Activated CD8-positive, alpha-beta memory T cell treated with anti-CD3 and anti-CD28 coated beads for 48 hours (primary cell): ENCODE measurements at places on chromosomes 5 and 9.

DNA sequence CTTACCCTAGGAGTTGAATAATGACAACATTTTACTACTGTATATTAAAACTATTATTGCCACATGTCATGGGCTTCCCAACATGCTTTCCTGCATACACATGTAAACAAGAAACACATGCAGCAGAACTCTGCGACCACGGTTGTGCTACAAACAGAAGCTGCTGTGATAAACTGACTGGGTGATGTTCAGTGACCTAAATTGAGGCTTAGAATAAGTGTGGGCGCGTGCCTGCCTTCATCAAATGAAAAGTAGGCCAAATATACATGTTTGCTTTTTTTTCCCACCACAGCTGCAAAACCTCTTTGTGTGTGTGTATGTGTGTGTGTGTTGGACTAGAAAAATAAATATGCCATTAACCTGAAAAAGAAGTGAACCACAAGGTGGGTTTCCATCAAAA is 1202.1 kb downstream of the PTPRD start:
- DNase-seq = no peak

DNA sequence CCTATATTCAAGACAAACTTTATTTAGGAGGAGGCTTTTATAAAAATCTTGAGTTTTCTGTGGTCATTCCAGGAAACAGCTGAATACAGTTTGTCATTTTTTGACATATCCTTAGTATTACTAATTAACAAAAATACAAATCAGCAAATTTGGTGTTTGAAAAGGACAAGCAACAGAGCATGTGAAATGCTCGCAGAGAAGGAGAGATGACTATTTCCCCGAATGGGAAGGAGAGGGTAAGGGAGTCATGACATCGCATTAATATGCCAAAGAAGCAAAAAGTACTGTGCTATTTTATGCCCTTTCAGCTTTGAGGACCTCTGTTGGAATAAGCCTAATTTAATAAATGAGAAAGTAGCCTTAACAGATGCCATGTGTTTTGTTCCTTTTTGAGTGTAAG is 1.8 kb downstream of the SMIM15 start:
- DNase-seq = no peak

DNA sequence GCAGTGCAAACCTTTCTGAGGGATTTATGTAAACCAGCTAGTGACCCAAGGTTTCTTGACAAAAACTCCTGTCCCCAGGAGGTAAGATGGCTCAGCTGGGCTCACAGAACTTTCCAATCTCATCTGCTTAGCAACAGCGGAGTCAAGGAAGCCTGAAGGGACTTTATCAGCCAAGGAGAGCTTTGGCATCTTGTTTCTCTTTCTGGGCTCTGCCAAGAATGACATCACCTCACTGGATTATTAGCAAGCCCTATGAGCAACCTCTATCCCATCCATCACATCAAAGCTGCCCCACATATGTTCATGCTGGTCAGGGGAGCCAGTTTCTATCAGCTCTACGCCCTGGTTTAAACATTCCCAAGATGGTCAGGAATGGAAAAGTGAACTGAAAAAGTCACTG is 461.3 kb downstream of the ENC1 start:
- no peak for DNase-seq

DNA sequence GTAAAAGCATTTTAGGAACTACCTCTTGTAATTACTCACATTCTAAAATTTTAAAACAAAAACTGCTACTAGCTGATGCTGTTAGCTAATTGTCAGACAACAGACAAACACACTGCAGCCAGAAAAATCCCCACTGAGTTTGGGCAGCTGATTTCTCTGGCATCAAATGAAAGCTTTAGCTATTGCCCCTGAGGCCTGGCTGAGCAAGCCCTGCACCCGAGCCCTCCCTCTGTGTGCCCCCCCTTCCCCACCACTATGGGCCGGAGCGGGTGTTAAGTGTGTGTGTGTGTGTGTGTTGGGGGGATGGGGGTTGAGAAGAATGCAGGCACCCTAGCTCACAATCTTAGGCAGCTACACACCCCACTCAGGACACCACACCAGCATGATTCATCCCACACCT is 2.4 kb downstream of the NEUROG1 start:
- no peak for DNase-seq

DNA sequence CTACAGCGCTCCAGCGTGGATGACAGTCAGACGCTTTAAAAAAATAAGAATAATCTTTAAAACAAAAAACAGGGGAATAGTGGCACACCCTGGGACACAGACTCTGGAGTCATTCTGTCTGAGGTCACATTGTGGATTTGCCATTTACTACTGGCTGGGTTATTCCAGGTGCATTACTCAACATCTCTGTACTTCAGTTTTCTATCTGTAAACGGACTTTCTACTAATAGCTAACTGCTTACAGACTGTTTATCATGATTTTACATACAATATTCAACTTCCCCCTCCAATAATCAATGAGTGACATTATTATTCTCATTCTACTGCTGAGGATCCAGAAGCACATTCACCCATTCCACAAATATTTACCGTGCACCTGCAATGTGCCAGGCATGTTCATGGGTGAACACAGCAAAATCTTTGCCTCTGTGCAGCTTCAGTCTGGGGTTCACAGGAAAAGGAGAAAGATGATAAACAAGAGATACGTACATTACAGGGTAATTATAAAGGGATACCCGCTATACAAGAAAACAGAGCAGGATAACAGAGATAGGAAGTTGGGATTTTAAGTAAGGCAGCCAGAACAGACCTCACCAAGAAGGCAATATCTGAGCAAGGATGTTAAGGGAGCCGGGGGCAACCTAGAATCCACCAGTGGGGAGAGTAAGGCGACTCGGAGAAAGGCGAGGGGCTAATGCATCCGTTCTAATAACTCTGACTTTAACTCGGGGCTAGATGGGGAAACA is 984 bp upstream of the RAD23B start:
- DNase-seq = no peak

- DNase-seq = no peak
These were observed 621.6 kb downstream of the BNC2 start for GRCh38 chr9:16248822-16249221.

GRCh38 chr5:126778675-126779403 is 1.9 kb downstream of the LMNB1 start:
- no peak for DNase-seq

- no peak for DNase-seq
These were observed 89.7 kb downstream of the ELAVL2 start for GRCh38 chr9:23736293-23736692.

DNA sequence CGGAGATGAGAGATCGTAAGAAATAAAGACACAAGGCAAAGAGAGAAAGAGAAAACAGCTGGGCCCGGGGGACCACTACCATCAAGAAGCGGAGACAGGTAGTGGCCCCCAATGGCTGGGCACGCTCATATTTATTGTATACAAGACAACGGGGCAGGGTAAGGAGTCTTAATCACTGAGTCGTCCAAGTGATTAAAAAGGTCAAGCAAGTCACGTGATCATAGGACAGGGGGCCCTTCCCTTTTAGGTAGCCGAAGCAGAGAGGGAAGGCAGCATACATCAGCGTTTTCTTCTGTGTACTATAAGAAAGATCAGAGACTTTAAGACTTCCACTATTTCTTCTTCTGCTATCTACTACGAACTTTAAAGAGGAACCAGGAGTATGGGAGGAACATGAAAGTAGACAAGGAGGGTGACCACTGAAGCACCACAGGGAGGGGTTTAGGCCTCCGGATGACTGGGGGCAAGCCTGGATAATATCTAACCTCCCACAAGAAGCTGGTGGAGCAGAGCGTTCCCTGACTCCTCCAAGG is 24.6 kb upstream of the QSOX2 start:
- DNase-seq = no peak

GRCh38 chr5:74378464-74378863 is 262.1 kb downstream of the ENC1 start:
- DNase-seq = no peak

- DNase-seq = no peak
These were observed 8.9 kb upstream of the PALM2AKAP2 start for GRCh38 chr9:109771087-109771486.

DNA sequence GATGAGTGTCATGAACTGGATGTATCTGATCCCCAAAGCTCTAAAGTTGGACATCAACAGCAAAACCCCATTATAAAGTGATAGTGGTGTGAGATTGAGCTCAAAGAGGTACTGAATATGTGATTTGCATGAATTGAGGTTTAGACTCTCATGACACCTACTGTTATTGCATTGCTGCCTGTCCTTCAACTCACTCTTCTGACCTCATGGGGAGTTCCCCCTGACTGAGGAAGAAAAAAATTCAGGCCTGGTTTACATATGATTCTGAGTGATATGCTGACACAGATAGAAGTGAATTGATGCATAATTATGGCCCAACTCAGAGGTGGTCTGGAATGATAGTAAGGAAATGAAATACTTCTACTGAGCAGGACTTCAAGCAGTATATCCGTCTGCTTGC is 76.2 kb upstream of the CHD1 start:
- DNase-seq = no peak

GRCh38 chr5:129768735-129769134 is 20.8 kb downstream of the MINAR2 start:
- DNase-seq = no peak

DNA sequence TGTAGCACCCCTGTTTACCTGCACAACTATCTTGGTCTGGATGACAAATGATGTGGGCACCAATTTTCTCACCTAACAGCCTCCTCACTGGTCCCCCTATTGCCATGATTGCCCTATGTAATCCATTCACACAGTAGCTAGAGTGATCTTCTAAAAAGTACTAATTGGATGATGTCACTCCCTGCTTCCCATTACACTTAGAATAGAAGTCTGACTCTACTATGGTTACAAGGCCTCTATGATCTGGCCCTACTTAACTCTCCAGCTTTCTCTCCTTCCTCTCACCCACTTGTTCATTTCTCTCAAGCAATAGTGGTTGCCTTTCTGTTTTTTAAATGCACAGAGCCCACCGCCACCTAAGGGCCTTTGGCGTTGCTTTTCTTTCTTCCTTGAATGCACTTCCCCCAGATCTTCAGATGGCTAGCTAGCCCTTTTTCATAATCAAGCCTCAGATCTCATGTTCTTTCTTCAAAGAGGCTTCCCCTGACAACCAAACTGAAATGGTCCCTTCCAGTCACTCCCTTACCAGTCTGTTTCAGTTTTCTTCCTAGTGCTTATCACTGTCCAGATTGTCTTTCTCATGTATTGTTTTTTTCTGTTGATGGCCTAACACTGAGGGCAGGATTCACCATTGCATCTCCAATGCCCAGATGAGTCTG is 8.7 kb downstream of the IGIP start:
- DNase-seq = no peak

DNA sequence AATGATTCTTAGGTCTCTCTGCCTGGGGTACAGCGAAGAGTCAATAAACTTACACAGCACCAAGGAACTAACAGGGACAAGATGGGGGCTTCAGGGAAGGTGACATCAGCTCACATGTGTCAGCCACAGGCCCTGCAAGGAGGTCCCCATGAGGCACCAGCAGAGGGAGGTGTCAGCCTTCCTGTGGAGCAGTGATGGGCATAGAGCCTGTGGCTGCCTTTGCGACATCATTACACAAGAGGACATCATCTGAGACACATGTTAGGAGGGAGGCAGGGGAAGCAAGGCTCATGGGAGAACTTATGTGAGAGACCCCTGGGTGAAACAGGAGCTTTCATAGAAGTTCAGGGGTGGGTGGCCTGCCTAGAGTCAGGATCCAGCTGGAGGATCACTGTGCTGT is 389.6 kb downstream of the SEMA5A start:
- DNase-seq = no peak

DNA sequence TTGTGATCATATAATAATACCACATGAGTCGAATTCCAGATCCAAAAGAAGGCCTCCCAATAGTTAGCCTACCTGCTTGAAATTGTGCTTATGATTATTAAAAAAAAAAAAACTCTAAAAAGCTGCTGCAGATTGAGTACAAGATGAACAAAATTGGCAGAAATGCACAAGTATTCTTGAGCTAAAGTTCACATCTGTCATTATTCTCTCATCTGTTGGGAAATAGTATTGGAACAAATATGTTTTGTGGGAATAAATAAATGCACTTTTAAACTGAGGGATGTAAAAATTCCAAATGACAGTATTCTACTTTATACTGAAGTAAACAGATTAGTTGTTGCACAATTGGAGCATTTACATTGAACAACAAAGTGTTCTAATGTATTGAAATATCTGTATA is 15.7 kb downstream of the DAB2 start:
- no peak for DNase-seq

DNA sequence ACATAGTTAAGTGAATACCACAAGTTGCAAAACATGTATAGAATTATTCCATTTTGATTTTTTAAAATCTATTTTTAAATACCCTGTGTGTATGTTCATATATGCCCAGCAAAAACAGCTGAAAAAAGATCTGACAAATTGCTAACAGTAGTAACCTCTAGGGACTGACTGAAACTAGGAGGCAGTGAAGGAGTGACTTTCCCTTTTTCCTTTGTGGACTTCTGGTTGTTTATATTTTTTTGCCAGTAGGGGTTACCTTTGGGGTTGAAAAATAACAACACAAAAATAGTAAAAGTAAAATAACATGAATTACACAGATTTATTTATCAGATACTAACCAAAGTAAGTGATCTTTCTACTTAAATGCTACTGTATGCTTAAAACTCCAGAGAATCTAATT is 2.9 kb downstream of the MEGF9 start:
- DNase-seq = no peak

- no peak for DNase-seq
These were observed 62.9 kb downstream of the SMIM23 start for GRCh38 chr5:171848486-171848885.

- DNase-seq = no peak
These were observed 18.7 kb upstream of the AGGF1 start for GRCh38 chr5:77011498-77011897.

DNA sequence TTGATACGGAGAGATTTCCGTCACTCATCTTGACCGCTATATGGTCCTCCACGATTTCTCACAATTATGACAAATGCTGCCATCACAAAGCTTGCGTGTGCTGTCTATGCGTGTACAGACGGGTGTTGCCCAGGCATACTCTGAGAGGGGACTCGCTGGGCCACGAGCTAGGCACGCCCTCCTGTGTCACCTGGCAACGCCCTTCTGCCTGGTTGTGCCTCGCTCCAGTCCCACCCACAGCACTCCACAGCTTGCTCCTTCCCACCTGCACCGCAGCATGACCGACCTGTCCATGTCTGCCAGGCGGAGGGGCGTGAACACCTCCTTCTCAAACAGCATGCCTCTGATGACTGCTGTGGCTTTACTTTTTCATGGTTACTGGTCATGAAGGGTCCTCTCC is 55.6 kb downstream of the CAMSAP1 start:
- no peak for DNase-seq

- DNase-seq = no peak
These were observed 681 bp downstream of the F2R start for GRCh38 chr5:76716456-76717157.

DNA sequence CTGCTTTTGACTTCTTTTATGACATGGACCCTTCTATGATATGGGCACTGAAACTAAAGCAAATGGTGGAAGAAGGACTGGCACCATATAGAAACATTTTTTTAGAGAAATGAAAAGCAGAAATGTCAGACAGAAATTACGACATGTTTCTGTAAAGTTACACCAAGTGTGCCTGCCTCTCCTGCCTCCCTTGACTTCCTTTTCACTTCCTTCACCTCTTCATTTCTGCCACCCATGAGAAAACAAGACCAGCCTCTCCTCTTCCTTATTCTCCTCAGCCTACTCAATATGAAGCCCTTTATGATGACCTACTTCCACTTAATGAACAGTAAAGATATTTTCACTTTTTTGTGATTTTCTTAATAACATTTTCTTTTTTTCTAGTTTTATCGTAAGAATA is 44.5 kb downstream of the ERCC6L2 start:
- no peak for DNase-seq

GRCh38 chr5:1724822-1725602 is 74.6 kb downstream of the MRPL36 start:
- no peak for DNase-seq

- no peak for DNase-seq
These were observed 576 bp downstream of the MAP1B start for GRCh38 chr5:72107901-72108201.

- DNase-seq = no peak
These were observed 8.4 kb upstream of the SAP30L start for GRCh38 chr5:154437281-154437965.
